ENCODE measurements at places on chromosomes 1 and 21.
A peak's percentile ranks its signal among the peaks of the same experiment; 100 is the strongest.

DNA sequence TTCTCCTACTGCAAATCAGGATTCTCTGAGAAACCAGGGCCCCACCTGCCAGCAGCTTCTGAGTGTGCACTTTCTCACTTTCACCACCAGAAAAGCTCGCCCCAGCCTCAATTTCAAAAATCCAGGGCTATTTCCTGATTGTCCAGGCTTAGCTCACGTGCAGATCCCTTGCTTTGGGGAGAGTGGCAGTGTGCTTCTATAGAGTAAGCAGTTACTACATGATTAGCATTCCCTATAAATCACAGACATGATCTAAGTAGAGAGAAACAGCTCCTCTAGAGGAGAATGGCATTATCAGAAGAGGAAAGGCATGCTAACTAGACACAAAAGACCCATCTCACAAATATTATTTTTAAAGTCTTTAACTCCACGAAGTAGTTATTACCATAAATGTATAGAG, 456.0 kb upstream of the PKN2 start:
- no peak for DNase-seq

DNA sequence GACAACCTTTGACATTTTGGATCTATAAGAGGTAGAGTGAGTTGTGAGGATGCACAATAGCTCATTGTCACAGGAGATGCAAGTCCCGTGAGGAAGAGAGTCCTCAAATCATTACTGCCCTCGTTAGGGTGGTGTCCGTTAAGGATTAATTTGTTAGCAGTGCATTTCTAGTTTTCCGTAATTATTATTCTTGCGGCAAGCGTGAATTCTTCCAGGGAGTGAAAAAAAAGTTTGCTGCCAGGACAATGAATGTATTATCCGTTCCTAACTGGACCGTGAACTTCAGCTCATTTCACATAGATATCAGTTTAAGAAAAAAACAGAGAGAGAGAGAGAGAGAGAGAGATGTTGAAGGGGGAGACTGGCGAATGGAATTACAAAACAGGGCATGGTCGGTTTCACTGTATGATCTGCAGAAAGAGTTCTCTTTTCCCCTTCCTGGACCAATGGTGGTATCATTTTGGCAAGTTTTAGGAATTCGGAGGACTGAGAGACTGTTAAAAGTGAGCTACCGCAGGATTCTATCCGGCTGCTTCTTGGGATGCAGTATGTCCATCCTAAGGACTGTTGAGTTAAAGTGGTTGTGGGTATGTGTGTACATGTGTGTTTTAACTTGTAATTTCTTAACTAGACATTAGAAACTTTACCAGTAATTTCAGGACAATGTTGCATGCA, 216.0 kb upstream of the NFIA start:
- no peak for DNase-seq

DNA sequence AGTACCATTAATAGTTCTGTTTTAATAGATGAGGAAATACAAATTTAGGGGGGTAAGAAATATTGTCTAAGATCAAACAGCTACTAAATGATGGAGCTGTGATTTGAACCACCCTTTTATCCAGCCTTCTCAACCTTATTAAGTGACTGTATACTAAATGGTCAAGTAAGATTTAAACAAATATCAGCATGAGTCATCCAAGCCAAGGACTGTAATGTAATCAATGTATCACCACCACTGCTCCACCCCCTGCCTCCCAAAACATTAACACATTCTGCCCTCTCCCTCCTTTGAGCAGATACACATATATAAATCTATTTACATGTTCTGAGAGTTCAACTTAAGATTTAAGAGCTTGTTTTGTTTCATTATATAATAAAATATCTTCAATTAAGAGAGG, 58.9 kb downstream of the LRRC40 start:
- no peak for DNase-seq

DNA sequence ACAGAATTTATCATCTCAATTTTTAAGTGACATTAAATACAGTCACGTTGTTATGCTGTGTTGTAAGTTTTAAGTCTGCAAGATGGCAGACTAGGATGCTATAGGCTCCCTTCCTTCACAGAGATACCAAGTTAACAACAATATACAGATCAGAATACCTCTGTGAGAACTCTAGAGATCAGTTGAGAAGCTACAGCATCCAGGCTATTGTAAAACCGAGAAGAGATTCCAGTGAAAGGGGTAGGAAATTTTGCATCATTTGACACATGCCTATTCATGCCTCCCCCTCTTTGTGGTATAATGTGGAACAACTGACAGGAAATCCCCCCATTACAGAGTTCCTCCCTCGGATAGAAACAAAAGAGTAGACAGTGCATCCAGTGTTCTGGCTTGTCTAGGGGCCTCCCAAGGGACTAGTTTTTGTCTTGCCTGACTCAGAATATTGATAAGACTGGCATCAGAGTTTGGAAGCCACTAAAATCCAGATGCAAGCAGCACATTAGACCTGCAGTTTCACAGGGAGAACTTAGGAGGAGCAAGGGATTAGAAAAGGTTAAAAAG, 80.6 kb downstream of the LBR start:
- no peak for DNase-seq

DNA sequence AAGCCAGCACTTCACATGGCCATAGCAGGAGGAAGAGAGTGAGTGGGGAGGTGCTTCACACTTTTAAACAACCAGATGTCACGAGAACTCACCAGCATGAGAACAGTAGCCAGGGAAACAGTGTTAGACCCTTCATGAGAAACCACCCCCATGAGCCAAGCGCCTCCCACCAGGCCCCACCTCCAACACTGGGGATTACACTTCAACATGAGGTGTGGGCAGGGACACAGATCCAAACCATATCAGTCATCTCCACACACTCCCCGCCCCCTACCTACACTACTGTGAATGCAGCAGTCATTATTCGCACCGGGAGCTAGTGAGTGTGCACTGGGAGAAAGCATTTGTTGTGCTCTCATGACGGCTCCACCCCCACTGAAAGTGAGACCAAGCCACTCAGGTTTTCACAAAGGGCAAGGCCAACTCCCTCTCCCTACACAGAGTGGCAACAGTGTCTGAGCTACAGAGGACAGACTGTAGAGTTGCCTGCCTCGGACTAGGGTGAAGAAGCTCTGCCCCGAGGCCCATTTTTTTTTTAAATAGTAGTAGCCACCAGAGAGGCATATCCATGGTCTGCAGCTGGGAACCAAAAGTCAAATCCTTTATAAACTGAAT, 125.6 kb downstream of the BARHL2 start:
- DNase-seq = no peak

GRCh38 chr1:186474208-186474607, 13.3 kb upstream of the PDC start:
- DNase-seq = no peak

DNA sequence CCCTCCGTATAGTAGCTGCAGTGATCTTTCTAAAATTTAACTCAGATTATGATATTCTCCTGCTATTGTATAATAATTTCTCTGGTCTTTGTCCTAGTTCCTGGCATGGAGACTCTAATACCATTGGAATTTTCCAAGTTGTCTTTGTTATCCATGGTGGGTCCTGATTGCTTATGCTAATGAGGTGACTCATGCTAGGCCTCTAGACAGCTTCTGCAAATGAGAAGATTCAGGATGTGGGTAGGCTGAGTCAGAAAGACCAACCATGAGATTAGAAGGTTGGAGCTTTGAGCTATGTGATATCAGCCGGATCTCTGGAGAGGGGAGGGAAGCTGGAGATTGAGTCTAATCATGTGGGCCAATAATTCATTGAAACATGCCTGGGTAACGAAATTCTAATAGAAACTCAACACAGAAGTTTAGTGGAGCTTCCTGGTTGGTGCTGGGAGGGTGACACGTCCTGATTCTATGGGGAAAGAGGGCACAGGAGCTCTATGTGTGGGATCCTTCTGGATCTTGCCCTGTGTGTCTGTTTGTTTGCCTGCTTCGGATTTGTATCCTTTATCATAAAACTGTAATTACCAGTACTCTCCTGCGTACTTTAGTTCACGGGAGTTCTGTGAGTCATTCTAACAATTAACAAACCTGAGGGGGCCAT, 73.2 kb upstream of the CNIH3 start:
- peak; percentile 4 for DNase-seq

DNA sequence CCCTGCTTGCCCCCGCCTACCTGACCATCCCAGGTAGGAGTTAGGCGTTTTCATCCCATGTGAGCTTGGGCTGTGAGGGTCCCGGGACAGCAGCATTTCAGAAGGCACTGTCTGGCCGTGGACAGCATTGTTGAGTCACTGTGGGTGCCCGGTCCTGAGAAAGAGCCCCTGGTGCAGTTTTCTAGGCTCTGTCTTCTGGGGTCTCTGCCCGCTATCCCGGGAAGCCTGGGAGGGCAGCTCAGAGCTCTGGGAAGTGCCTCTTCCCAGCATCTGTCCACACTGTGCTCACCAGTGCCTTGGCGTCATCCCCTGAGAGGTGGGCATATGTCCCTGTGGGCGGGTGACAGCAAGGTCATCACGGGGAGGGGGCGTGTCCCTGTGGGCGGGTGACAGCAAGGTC, 11.4 kb upstream of the ZNF669 start:
- no peak for DNase-seq

GRCh38 chr1:119141660-119142059, 1.2 kb upstream of the WARS2 start:
- no peak for DNase-seq

DNA sequence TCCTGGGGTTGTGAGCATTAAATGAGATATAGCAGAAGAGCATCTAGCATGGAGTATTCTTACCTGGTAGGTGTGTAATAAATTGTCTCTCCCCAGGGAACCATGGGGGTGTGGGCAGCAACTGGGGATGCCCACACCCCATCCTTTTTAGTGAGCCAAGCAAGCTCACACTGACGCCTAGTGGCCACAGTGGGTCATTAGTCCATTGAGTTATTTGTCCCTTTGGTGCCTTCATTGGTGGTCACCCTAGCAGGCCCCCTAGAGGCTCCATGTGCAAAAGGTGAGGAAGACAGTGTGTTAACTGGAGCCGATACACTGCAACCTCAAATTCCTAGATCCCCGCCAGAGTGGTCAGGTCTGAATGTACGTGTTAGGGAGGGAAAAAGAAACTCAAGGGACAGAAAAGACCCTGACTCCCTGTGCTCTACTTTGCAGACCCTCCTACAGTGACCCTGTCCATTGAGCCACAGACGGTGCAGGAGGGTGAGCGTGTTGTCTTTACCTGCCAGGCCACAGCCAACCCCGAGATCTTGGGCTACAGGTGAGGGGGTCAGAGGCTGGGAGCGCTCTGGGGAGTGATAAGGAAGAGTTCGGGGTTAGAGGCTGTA, 93.3 kb upstream of the CD1D start:
- DNase-seq = peak; percentile 11

- no peak for DNase-seq
Measured at GRCh38 chr21:42230178-42230577, 11.2 kb downstream of the ABCG1 start.

GRCh38 chr1:47738560-47739182, 258.5 kb downstream of the TRABD2B start:
- DNase-seq = no peak

DNA sequence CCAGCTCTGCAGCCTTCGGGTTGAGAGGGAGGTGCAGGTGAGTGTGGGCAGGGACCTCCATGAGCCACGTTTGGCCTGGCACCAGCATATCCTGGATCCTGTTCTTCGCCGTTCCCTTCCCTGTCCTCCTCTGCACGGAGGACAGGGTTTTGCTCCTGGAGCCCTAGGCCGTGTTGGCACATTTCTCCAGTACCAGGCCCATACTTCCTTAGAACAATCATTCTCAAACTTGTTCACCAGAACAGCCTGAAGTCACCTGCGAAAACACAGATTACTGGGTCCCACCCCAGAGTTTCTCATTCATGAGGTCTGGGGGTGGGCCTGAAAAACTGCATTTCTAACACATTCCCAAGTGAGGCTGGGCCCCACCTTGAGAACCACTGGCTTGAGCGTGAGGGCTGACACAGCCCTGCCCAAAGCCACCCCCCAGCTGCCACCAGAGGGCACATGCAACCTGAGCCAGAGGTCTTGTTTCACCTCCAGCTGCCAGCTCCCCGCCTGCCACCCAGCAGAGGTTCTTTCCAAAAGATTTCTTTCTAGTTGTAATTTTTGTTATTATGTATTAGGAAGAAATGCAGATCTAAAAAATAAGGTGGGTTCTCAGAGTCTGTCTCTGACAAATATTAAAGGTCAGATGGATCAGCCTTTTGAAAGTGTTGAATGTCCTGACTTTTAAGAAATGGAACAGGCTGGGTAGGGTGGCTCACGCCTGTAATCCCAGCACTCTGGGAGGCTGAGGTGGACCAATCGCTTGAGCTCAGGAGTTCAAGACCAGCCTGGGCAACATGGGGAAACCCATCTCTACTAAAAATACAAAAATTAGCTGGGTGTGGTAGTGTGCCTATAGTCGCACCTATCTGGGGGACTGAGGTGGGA, 39.6 kb upstream of the LDLRAP1 start:
- peak; percentile 67 for DNase-seq

GRCh38 chr21:29372063-29372802, 73.5 kb downstream of the BACH1 start:
- DNase-seq = peak; percentile 40

GRCh38 chr1:181239086-181239485, 150.6 kb downstream of the IER5 start:
- DNase-seq = no peak

- no peak for DNase-seq
Measured at GRCh38 chr1:47926461-47926999, 70.7 kb downstream of the TRABD2B start.

- DNase-seq = no peak
Measured at GRCh38 chr1:70156529-70157120, 48.8 kb downstream of the LRRC40 start.

DNA sequence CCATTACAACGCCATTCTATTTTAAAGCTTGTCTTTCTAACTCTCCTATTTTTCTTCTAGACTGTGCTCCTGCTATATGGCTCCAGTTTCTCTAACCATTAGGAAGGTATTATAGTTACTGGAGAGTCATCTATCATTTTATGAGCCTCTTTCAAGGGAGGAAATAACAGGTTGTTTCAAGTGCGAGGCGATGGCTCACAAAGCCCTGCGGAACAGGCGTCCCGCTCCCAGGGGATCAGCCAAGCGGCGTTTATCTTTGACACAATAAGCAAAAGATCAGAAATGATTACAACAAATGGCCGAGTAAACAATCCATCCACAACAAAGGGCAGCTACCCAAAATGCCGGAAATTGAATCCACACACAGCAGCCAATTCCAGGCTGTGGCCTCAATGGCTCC, 249.5 kb upstream of the POU3F1 start:
- DNase-seq = no peak

- DNase-seq = no peak
Measured at GRCh38 chr1:234897754-234898454, 230.7 kb downstream of the TOMM20 start.

DNA sequence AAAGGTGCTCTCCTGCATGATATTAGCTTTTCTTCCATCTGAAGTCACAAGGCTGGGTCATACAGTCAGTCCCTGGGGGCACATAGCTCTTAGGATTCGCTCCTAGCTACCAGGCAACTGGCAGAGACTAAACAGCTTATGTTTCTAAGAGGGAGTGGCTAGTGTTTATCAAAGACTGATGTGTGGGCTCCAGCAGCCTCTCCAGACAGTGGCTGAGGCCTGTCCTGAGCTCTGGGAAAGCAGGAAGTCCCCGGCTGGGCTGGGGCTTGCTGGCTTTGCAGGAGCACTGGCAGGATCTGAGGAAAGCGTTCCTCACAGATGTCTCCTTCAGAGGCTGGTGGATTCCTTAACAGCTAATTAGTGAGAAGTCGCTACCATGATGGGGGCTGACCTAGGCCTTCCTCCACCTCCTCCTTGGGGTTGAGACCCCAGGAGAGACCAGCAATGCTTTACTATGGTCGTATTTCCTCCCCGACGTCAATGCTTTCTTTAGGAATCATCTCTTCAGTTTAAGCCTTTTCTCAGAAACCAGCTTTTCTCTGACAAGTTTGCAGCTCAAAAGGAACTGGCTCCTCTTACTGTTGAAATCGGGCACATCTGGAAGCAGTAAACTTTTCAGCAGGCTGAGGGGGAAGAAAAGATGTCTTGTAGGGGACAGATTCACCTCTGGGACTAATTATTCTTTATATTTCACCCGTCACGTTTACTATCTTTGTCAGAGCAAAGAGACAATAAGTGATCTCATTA, 33.5 kb upstream of the HHAT start:
- DNase-seq = no peak

Measured in activated naive CD4-positive, alpha-beta T cell treated with Interleukin-2 at 50 U/mL for 16 hours (primary cell).